ENCODE measurements at places on chromosomes 6 and 20. TPM values are rescaled to one million over a fixed set of nuclear protein-coding genes. Genes with fewer than 3 reads are reported as not detected.

ASIP gene
- total RNA-seq, result not detected

- no peak for DNase-seq
Measured at GRCh38 chr20:38245753-38246152, 14.8 kb downstream of the KIAA1755 start.

- DNase-seq, result no peak
Measured at GRCh38 chr6:33007831-33008400, 1.5 kb downstream of the HLA-DOA start.

DEFB124 gene
- total RNA-seq, result not detected
